ENCODE measurements at places on chromosomes 2 and 18.

GRCh38 chr2:84306361-84306760, 152.7 kb downstream of the SUCLG1 start:
- DNase-seq = no peak

- no peak for DNase-seq
Measured at GRCh38 chr2:191797500-191797899, 49.4 kb downstream of the CAVIN2 start.

GRCh38 chr2:193331676-193332075, 1136.9 kb upstream of the TMEFF2 start:
- no peak for DNase-seq

DNA sequence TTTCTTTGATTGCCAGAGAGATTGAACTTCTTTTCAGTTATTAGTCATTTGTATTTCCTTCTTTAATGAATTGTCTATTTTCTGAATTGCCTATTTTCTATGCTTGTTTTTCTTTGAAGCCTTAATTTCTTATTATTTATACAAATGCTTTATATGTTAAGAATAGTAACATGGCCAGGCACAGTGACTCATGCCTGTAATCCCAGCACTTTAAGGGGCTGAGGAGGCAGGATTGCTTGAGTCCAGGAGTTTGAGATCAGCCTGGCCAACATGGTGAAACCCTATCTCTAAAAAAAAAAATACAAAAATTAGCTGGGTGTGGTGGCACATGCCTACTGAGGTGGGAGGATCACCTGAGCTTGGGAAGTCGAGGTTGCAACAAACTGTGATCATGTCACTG, 4.7 kb upstream of the RAB11FIP5 start:
- DNase-seq = peak; percentile 59

DNA sequence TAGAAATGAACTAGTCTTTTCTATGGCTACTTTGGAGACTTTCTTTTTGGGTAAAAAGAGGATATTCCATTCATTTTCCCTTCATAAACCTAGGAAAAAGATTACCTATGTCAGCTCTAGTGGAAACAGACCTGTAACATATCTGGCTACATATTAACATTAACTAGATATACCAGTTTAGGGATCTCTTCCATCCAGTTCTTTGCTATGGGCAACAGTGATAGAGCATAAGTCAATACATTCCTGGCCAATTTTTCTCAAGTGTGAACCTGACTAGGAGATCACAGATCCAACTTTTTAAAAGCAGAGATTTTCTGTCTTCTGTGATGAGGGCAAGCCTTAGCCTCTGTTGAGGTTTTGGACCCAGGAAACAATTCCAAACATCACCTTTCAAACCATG, 34.5 kb downstream of the PLEKHM3 start:
- DNase-seq = no peak

- DNase-seq = no peak
Measured at GRCh38 chr2:217954469-217954868, 48.3 kb downstream of the TNS1 start.

DNA sequence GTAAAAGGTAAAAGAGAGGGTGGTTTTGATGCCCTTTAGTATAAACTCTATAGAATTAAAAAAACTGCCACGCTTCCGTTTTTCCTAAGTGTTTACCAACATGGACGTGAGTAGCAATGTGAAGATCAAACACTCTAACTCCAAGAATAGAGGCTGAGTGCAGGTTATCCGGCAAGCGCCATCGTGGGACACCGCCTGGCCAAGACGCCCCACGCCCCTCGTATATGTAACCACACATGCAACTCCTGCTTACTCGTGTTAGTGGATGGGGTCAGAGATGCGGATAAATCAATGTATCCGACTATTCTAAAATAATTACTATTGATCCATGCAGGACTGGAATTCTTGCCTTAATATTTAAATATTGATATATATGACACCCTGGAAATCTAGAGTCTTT, 741.3 kb downstream of the GALR1 start:
- no peak for DNase-seq

DNA sequence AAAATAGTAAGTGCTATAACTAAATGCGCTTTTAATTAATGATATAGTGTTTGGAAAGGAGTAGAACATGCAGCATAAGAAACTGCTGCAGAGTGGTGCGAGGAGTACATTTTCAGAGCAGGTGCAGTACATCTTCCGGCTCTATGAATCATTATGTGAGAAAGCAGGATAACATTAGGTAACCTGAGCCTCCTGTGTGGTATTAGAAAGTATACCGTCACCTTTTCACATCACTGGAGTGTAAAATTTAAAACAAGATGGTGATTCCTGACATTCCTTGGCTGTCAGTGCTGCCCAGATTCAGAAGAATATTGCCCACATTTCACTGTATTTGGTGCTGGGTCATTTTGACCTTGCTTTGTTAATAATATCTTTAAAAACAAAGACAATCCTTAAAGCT, 7.8 kb upstream of the DYNC2LI1 start:
- DNase-seq = no peak

GRCh38 chr2:205066081-205066480, 520.8 kb downstream of the PARD3B start:
- no peak for DNase-seq

- DNase-seq = no peak
Measured at GRCh38 chr2:86416146-86416545, 25.0 kb upstream of the KDM3A start.

DNA sequence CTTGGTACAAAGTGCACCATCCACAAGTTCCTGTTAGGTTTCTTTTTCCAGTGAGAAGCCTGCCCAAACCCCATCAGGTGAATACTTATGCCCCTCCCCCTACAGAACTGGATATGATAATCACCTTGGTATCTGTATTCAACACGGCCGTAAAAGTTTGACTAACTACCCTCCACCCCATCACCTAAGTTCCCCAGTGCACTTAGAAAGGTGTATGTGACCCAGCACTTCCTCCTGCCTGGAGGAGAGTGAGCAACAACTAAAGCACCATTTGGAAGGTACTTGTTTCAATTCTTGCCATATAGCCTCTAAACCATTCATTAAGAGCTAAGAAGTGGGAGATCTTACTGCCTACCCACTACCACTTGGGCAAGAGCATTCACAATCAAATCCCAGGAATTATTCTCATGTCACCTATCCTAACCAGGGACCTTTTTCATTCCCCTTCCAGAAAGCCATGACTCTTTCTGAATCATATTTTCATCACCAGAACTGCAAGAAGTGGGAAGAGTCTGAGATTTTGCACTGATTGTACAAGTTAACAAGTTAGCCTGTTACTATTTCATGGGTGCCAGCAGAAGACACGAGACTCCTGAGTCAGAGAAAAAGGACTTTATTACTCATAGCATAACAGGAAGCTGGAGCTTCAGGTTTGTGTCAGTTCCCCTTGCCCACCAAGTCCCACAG, 53.5 kb upstream of the NDUFV2 start:
- no peak for DNase-seq

DNA sequence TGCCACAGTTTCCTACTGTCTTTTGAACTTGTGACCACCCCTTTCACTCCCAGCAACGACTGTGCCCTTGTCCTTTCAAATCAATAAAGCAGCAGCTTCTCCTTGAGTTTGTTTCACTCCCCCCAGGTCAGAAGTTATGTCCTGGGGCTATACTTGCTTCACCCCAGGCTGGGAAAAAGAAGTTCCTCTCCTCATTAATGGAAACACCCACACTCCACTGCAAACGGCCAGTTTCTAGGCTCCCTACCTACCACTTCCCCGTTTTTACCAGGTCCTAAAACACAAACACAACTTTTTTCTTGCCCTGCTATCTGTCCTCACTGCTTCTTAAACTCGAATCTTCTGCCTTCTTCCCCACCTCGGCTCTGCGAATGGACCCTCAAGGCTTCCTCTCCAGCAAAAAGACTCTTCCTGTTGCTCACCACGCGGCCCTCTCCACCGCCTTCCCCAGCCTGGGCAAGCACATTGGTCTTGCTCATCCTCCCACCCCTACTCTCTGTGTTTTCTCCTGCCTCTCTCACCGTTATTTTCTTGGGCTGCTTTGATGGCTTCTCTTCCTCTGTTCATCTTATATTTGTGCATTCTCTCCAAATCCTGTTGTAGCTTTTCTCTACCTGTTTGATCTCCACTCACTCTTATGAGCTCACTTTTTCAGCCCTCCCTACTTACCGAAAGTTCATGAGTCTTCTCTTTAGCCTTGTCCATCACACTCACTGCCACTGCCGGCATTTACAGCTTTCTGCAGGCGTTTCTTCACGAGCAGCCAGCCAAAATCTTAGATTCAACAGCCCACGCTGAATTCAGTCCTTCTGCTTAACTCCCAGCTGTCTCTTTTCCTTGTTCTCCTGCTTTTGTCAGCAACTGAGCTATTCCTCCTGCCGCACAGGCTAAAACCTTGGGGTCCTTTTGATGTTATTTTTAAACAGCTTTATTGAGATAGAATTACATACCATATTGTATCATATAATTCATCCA, 7.0 kb upstream of the SP5 start:
- no peak for DNase-seq

GRCh38 chr2:149146876-149147275, 108.4 kb downstream of the LYPD6B start:
- no peak for DNase-seq

DNA sequence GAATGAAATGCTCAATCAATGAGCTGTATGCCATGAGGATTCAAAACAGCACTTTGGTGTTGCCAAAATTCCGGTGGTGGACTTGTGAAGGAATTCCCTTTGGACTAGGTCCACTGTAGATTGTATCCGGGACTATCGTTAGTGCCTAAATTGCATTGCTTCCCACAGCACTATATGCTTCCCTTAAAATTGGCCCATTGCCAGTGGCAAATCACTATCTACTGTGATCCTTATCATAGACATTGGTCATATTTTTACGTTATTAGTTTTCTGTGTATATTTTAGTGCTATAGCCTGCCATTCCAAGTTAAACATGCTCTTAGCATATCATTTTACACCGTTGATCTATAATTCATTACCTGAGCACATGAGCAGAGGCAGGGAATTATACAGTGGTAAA, 1.7 kb downstream of the PJVK start:
- DNase-seq = no peak

DNA sequence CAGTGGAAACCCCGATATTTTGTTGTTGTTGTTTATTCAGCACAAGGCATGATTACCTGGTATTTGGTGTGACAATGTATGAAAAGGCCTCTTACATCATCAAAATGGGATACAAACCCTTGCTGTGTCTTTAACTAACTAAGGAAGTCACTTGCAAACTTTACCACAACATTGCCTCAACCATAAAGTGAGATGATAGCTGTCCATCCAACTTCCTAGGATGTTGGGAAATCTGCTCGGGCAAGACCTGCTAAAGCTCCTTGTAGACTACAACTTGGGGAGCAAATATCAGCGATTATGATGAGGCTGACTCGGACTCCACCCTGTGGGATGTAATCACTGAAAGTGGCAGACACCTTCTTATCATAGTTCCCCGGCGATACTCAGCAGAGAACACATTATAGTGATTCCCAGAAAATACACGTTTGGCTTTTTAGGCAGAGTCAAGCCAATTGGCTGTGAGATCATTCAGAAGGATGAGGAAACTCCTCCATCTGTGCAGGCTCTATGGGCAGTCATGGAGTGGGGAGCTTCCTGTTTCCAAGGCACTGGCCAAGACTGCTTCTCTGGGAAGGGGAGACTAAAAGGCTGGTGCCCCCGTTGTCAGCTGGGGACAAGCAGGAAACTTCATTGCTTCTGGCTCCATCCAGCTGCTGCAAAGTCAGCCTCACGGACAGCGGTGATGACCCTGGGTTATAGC, 289.0 kb downstream of the RNF144A start:
- DNase-seq = peak; percentile 24

DNA sequence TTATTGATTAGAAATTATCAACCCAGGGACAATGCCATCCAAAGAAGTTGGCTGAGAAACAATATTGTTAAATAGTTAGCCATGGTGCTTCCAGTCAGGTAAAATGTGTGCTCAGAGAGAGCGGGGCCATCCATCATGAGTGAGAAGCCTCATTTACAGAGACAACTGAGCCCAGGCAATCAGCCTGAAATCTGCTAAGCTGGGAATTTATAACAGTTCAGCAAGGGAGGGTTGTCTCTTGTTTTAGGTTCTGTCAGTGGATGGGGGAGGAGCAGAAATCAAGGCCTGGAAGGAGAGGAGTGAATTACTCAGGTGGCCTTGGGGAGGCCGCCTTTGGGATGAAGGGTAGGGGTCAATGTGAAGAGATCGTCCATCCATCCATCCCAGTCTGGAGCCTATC, 102.5 kb upstream of the ST8SIA3 start:
- no peak for DNase-seq

- DNase-seq = peak; percentile 63
Measured at GRCh38 chr18:26654616-26655524, 106.5 kb upstream of the KCTD1 start.

- DNase-seq = no peak
Measured at GRCh38 chr2:105334211-105334610, 3.1 kb upstream of the C2orf49 start.

- DNase-seq = no peak
Measured at GRCh38 chr18:22985250-22985649, 52.1 kb downstream of the RBBP8 start.

DNA sequence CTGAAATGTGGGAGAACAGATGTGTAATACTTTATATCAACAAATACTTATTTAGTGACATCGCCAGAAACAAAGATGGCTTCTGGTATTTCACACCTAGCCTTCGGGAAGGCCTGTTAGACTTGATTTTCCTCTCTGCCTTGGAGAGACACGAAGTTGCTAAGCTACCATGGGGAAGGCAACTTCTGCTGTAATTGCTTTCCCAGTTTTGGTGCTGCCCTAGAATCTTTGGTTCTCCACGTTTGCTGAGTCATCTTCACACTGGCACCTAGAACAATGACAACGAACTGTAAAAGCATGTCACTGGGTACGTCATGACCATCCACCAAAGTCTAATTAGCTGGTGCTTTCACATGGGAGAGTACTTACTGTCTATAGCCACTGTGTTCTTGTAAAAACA, 58.7 kb upstream of the ACTR3 start:
- no peak for DNase-seq

DNA sequence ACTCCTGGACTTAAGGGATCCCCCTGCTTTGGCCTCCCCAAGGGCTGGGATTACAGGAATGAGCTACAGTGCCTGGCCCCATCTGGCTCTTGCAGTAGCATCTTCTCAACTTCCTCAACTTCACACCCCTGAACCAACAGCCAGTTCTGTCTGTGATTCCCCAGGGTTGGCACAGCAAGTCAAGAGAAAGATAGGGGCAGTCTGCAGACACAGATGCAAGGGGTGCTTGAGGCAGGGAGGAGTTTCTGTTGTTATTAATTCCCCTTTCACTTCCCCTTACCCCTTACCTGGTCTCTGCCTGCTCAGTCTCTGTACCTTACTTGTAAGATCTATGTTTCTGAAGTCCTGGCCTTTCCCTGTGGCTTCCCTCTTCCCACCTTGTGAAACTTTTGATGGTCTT, 54.1 kb upstream of the MEX3C start:
- no peak for DNase-seq

DNA sequence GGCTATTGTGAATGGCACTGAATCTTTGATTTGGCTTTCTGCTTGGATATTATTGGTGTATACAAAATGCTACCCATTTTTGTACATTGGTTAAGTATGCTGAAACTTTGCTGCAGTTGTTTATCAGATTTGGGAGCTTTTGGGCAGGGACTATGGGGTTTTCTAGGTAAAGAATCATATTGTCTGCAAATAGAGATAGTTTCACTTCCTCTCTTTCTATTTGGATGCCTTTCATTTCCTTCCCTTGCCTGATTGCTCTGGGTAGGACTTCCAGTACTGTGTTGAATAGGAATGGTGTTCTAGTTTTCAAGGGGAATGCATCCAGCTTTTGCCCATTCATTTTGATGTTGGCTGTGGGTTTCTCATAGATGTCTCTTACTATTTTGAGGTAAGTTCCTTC, 489.1 kb upstream of the LRATD1 start:
- no peak for DNase-seq

GRCh38 chr2:10016001-10016801, 27.1 kb upstream of the KLF11 start:
- DNase-seq = no peak
